Pancreas (tissue), 10 donors: ENCODE measurements at places on chromosomes 6 and 20. TPM values are rescaled to one million over a fixed set of nuclear protein-coding genes. Genes with fewer than 3 reads are reported as not detected.

- H3K4me1 ChIP-seq, result peaks cover 5% of the 10 kb centered on the region
- no peak for DNase-seq
- H3K36me3 ChIP-seq, result no peaks in the 10 kb centered on the region
- no peak overlapping the region for H3K4me3 ChIP-seq
- H3K27me3 ChIP-seq, result no peaks in the 10 kb centered on the region
Measured at GRCh38 chr6:42197555-42198362, 3.0 kb upstream of the GUCA1B start.

DNA sequence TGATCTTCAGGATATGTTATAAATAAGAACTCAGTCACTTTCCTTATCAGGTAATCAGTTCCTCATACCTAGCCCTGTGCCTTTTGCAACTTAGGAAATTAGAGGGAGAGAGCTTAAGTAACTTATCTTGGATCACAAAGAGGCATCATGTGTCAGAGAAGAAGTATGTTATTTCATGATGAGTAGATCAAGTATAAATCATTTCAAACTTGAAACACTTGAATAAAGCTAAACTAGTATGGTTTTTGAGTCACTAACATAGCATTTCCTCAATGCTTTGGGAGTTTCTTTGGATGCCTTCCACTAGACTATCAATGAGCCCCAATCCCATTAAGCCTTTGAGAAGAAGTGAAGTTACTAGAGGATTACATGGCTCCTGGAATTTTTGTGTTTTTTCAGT lies 102.6 kb upstream of the TNFAIP3 start:
- H3K27ac ChIP-seq, result no peak overlapping the region
- no peaks in the 10 kb centered on the region for H3K4me1 ChIP-seq
- H3K36me3 ChIP-seq, result no peaks in the 10 kb centered on the region
- no peaks in the 10 kb centered on the region for H3K27me3 ChIP-seq

DNA sequence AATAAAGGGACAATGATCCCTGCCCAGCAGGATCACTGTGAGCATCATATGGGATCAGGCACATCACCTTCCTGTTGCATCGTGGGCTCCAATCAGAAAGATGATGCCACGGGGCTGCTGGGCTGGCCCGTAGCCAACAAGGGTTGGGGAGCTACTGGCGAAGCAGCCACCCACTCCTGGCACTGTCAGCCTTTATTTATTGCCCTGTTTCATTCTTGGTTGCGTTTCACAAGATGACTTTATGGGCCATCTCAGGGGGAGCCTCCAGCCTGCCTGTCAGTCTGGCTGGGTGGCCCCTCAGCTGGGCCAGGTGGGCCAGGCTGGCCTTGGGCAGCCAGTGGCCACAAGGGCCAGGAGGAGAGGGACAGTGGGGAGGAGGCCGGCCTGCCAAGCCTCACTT lies 17.3 kb downstream of the VSTM2L start:
- no peaks in the 10 kb centered on the region for H3K36me3 ChIP-seq
- H3K27me3 ChIP-seq, result no peaks in the 10 kb centered on the region
- DNase-seq, result no peak
- H3K4me3 ChIP-seq, result no peak overlapping the region

DNA sequence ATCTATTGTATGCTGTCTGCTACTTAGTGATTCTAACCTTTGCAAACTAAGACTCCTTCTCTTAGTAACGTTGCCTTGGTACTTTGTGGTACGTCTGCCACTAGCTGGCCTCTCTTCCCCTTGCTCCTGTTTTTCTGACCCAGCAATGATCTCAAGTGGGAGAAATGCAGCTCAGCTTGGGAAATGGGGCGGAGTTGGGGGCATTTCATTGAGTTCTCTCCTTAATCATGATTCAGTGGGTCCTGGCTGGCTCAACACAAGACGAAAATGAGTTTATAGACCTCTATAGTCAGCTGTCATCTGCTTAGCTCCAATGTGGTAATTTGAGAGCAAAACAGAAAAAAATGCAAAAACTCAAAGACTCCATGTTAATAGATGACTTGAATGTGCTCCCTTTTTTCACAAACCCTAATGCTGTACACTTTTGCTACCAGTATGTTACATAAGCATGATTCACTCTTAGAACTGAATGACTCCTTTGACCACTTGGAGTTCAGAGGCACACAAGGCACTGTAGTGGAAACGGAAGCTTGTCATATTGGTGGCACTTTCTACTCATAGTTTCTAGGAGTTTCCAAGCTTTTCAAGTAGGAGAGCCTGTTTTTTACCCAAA lies 55.3 kb upstream of the SOX4 start:
- peaks cover 18% of the 10 kb centered on the region for H3K4me1 ChIP-seq
- H3K36me3 ChIP-seq, result no peaks in the 10 kb centered on the region
- no peak for DNase-seq
- H3K27me3 ChIP-seq, result no peaks in the 10 kb centered on the region
- peak overlapping the region; percentile 51 for H3K27ac ChIP-seq
- no peak overlapping the region for H3K4me3 ChIP-seq

- H3K27ac ChIP-seq, result no peak overlapping the region
- no peaks in the 10 kb centered on the region for H3K36me3 ChIP-seq
- no peak overlapping the region for H3K4me3 ChIP-seq
- DNase-seq, result no peak
Measured at GRCh38 chr6:55902796-55903195, 27.4 kb upstream of the BMP5 start.

DNA sequence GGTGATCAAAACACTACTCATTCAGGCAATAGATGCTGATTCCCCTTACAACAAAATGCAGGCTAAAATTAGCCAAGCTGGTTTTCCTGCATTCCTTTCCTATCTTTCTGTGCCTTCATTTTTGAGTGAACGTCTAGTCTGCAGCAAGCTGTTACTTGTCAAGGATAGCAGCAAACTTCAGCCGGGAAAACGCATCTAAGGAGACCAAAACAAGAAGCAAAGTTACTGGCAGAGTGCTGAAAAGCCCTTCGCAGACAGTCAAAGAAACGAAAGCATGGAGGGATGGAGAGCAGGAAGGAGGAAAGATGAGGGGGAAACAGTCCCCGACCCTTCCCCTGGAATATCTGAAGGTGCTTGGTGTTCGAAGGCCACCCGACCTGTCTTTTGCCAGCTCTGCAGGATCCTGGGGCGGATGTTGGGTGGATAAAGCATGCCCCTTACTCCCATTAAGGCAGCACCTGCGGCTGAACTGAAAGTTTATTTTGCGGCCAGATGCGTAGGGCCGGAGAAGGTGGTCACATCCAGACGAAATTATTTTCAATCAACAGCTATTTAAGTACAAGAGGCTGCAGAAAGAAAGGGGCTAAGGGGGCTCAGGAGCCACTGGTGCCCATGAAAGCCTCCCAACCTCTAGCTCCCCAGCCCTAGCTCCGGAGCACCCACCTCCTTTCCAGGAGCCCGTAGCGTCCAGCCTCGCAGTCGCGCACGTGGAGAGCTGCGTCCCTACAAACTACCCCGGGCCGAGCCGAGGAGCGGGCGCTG lies 538 bp downstream of the FERMT1 start:
- no peaks in the 10 kb centered on the region for H3K27me3 ChIP-seq
- no peak for DNase-seq
- H3K4me3 ChIP-seq, result peak overlapping the region; percentile 50
- H3K27ac ChIP-seq, result peak overlapping the region; percentile 69
- no peaks in the 10 kb centered on the region for H3K4me1 ChIP-seq

- H3K36me3 ChIP-seq, result no peaks in the 10 kb centered on the region
- H3K4me1 ChIP-seq, result no peaks in the 10 kb centered on the region
- DNase-seq, result no peak
- H3K27me3 ChIP-seq, result no peaks in the 10 kb centered on the region
Measured at GRCh38 chr20:7406671-7407070, 533.6 kb downstream of the HAO1 start.

Gene PGC
- total RNA-seq, result 2.7 TPM

Gene PPP1R3G
- total RNA-seq, result 0.09 TPM

Gene ZSCAN23
- total RNA-seq, result 1.2 TPM
